ENCODE measurements at places on chromosomes 2 and 18. TPM values are rescaled to one million over a fixed set of nuclear protein-coding genes. Genes with fewer than 3 reads are reported as not detected.

GRCh38 chr2:147588191-147588590 is 256.6 kb upstream of the ACVR2A start:
- no peak for DNase-seq

GRCh38 chr2:70412294-70413070 is 110.6 kb upstream of the FAM136A start:
- no peak for DNase-seq

DNA sequence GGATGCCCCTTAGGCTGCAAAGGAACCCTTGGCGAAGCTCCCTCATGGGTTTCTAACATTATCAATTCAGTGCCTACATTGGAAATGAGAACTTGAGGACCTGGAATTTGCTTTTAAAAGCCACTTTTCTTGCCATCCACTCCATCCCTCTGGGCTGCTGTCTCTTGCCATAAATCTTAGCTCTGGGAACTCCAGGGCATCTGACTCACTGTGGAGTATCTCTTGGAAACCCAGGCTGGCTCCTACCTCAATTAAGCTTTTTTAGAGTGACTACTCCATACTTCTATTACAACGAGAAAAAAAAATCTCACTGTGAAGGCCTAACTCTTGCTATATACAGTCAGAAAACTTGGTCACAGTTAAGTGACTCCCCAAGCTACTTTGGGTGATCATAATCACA is 227.2 kb upstream of the SETBP1 start:
- DNase-seq: no peak

DNA sequence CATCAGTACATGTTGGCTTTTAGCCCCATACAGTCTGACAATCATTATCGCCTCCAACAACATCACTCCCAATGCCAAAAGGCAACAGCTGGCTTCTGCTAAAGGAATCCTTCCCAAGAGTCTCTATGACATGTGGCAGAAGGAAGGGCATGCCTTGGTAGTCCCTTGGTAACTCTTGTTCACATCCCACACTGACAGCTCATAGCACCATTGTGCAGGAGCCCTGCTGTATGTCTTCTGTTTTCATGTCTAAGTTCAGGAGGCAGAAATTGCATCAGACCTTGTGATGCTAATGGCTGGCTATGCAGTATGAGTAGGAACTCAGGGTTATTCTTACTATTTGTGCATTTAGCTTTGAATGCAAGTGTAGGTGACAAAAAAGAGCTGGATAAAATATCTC is 392.1 kb downstream of the PTH2R start:
- no peak for DNase-seq

DNA sequence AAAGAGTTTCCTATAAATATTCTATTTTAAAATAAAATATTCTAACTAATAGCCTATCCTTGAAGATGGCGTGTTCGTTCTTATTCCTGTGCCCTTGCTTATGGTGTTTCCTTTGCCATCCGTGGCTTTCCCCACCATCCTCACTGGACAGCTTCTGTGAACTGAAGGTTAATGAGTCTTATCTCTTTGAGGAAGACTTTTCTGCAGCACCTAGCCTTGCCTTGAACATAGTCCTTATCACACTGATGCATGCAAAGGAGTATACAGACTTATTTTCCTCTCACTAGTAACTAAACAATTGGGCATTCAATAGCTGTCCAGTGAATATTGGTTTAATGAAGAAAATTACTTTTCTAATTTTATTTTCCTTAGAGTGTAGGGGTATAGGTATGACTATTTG is 88.1 kb downstream of the GULP1 start:
- DNase-seq: no peak

DNA sequence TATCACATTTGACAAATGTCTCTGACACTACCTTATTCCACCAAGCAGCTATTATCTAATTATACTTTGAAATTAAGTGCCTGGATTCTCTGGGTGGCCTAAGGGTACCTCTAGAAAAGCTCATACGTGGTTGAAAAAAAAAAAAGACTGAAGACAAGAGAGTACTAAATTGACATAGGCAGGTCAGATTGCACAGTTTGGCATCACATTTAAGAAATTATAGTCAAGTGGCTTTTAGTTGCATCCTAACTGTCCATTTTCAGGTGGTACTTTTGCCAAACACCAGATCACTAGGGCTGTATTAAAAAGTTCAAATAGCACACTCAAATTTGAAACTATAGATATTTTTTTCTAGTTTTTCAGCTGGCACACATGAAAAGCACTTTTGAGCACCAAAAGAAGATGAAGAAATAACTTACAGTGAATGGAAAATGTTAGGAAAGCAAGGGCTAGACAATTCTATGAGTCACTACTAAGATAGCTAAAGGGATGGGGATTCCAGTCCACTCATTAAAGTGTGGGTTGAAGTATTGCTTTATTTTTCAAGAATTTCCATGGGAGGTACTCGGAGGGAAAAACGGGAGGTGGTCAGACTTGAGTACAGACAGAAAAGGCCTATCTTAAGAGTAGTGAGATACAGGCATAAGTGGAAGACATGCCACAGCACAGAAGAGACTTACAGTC is 106.5 kb upstream of the COL5A2 start:
- no peak for DNase-seq

DNA sequence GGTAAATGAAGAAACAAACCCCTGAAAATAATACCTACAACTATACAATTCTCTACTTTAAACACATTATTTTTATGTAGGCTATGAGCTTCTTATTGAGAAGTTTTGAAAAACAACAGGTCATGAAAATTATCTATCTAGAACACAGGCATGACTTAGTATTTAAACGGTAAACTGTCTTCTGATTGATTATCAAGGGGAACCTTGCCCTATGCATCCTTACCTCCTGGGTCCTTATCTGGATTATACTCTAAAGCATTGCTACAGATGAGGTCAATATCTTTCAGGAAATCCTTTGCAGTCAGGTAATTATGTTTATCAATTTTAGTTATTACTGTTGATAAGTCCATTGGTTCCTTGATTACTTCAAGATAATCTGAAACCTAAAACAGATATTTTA is 144.3 kb downstream of the ATAD2B start:
- DNase-seq: no peak

DNA sequence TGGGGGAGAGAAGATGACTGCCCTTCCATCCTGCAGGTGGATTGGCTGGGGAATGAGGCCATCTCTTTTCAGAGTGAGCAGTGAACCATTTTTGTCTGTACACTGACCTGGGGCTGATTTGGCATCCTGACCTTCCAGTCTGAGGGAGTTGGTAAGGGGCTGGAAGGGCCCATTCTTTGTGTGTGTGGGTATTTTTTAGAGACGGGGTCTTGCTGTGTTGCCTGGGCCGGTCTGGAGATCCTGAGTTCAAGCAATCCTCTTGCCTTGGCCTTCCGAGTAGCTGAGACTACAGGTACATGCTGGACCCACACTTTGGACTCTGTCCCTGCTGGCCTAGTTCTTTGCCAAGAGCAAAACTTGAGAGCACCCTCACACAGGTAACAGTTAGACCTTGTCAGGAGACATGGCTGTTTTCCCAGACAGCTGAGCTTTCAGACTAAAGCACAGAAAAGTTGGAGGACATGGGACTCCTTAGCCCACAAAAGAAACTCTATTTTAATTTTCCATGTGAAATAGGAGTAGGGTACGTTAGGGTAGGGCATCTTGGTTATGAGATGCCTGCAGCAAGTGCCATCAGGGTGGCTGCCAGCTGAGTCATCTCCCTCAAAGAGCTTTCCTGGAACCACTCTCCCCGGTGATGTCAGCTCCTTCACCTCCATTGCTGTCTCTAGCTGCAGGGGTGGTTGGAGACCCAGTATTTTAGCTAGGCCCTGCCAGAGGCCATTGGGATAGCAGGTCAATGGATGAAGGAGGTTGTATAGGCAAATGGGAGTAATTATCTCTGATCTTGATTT is 60.7 kb downstream of the DGKD start:
- no peak for DNase-seq

- no peak for DNase-seq
These were observed 69.6 kb downstream of the CABYR start for GRCh38 chr18:24208270-24209035.

DNA sequence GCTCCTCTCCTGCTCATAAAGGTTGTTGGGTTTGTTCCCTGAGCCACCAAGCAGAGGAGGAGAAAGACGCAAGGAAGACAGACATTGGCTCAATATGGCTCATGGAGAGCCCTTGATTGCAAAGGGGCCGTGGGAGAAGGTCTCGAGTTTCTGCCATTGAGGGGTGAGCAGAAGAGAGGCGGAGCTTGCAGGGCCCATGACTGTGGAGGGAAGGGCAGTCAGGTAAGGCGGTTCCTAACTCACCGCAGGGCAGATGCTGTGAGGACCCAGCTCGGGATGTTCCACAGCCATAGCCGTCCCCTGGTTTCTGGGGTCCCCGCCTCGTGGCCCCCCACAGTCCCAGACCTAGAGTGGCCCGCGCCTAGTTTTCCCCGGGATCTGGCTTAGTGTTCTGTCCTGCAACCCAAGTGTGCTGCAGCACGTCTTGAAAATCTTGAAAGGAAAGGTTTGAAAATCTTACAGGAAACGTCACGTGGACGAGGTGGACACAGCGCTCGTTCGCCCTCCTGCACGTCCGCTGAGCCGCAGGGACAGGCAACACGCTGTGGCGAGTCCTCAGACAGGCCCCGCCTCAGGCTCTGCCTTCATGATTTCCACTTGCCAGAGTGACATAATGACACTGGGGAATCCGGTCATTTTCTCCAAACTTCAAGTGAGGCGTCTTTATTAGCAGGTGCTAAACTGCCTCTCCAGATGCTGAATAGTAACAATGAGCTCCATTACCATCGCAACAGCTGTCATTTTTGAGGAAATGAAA is 105.5 kb upstream of the HDAC4 start:
- no peak for DNase-seq

The ASXL3 gene
- 1.5 TPM for total RNA-seq

DNA sequence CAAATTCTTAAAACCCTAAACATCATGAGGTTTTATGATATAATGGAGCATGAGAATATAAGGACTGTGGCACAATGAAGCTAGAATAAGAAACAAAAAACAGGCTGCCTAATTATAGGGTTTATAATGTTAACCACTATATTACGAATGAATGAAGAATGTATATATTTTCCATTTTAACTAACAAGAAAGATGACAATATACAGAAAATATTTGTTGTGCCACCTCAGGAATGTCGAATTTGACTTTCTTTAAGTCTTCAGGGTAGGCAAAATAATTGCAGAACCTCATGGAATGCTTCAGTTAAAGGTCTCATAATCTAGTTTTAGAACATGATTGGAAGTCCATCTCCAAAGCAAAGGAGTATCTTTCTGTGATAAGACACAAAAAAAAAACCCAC is 282.9 kb upstream of the SLC8A1 start:
- no peak for DNase-seq

The NEURL3 gene
- total RNA-seq: 20.2 TPM

The BUB1 gene
- 9.1 TPM for total RNA-seq

- no peak for DNase-seq
These were observed 27.7 kb upstream of the SMCHD1 start for GRCh38 chr18:2627821-2628276.

GRCh38 chr2:121099329-121100290 is 185.4 kb downstream of the TFCP2L1 start:
- DNase-seq: no peak

DNA sequence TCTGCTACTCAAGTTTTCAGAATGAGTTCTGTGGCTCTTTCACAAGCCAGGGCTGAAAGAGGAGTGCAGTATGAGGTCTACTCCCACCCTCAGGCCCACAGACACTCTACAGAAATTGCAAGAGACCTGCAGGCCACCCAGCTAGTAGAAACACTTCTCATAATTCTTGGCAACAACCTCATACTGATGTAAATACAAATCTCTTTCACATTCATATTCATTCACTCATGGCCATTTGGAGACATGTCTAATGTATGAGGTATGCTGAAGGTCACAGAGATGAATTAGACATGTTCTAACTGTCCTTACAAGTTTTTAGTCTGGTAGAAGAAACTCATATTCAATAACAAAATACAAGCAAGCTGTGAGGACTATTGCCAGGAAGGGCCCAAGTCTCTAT is 83.8 kb upstream of the KLHL29 start:
- no peak for DNase-seq

Measured in Peyer's patch (tissue), 4 donors.